Activated naive CD8-positive, alpha-beta T cell treated with anti-CD3 and anti-CD28 coated beads for 36 hours (primary cell): ENCODE measurements at places on chromosomes 13 and 19. TPM values are rescaled to one million over a fixed set of nuclear protein-coding genes. Genes with fewer than 3 reads are reported as not detected.

DNA sequence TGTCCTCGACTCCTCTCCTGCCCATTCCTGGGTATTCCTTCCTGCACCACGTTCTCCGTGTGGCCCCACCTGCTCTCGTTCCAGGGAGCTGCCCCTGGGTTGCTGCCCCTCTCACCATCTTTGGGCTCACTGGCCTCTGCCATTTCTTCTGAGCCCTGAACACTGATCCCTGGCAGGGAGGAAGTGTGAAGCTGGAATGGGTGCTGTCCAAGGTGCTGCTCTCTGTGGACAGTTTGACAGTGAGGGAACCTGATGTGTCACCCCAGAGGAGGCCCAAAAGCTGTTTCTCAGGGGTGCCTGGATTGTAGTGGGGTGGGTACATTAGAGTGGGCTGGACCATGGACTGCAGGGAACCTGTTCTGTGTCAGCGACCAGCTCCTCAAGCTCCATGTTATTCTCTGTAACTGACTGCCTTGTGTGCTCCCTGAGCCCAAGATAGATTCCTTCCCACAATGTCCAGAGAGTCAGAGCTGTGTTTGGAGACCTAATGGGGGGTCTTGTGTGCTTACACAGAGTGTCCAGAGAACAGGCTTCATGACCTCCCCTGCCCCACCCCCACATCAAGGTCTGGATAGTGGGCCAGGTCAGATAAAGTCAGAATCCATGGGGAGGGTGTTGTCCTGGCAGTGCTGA lies 7.2 kb upstream of the CEACAM8 start:
- H3K27ac ChIP-seq: no peak overlapping the region
- H3K4me3 ChIP-seq: no peak overlapping the region
- no peaks in the 10 kb centered on the region for H3K36me3 ChIP-seq
- H3K27me3 ChIP-seq: peaks cover 39% of the 10 kb centered on the region
- no peaks in the 10 kb centered on the region for H3K4me1 ChIP-seq

DNA sequence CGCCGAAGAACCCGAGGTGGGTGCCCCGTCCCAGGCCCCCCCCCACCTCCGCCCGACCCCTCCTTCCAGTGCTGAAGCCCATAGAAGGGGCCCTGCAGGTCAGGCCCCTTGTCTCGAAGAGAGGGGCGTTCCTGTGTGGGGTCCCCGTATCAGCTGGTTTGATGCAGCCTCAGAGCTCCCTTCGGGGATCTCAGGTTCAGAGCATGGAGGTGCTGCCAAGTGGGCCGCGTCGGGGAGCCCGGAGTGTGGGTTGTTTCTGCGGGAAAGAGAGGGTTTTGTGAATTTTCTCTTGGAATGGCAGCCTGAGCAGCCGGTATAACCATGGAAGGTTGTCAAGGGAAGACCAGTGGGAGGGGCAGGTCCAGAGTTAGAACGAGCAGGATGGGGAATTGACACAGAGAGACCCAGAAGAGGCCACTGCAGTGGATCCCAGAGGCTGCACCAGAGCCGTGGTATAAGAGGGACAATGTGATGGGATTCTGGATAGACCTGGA lies 384 bp downstream of the TRAPPC2B start:
- H3K27me3 ChIP-seq: no peaks in the 10 kb centered on the region
- H3K4me1 ChIP-seq: peaks cover 10% of the 10 kb centered on the region
- H3K4me3 ChIP-seq: peak overlapping the region; percentile 91
- H3K27ac ChIP-seq: peak overlapping the region; percentile 97

- H3K27me3 ChIP-seq: no peaks in the 10 kb centered on the region
- H3K4me1 ChIP-seq: peaks cover 74% of the 10 kb centered on the region
- H3K27ac ChIP-seq: peak overlapping the region; percentile 96
- H3K36me3 ChIP-seq: peaks cover 46% of the 10 kb centered on the region
- peak overlapping the region; percentile 56 for H3K4me3 ChIP-seq
These were observed 24.0 kb downstream of the USP12 start for GRCh38 chr13:27147530-27148170.

Gene ZMYM5
- total RNA-seq: 13.7 TPM
